ENCODE measurements at places on chromosomes 3 and 15. TPM values are rescaled to one million over a fixed set of nuclear protein-coding genes. Genes with fewer than 3 reads are reported as not detected.

DNA sequence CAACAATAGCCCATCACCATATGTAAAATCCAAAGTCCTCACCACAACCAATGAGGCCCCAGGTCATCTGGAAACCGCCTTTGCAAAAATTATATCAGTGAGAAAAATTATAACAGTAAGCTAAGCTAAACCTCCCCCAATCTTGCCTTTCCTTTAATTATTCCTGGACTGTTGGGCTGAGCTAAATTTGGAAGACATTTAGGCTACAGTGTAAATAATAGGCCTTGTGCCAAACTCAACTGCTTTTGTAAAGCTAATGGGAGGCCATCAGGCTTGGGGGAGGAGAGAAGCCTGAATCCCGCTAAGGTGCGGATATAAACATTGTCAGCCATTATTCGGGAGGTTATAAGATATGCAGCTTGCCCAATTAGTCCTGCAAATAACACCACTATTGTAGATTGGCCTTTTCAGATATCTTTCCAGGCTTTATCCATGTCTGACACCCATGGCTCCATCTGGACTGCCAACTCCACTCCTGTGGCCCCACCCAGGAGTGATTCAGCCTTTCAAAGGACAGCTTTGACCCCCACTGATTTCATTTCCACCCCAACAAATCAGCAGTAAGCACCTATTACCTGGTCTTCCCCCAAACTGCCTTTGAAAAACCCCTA is 53.0 kb upstream of the CA12 start:
- DNase-seq, result no peak

DNA sequence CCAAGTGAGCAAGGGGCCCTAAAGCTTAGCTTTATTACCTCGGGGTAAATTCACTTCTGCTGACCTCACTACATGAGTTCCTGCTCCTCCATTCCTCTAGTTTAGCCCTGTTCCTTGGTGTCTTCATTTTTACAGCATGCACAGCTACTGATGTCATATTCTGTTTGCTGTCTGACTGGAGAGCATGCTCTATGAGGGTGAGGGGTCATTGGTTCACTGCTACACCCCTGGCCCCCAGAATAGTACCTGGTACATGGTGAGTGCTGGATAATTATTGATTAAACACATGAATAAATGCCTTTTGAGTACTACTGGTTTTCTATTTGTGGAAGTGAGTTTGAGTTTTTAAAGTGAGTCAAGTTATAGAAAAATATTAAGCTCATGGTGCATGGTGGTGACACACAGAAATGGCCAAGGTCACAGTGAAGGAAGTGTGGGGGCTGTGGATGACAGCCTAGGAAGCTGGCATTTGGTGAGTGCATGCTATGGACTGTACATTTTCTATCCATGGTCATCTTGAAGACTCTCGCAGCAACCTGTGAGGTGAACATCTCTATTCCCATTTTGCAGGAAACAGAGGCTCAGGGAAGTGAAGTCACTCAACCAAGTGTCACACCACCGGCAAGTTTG is 34.0 kb downstream of the RPLP1 start:
- DNase-seq, result no peak

COL6A5 gene
- 3.6 TPM for total RNA-seq

TRIM71 gene
- total RNA-seq, result 4.8 TPM
